NCI-H524 treated with DMSO at 0.1 percent for 48 hours (cell line): ENCODE measurements at places on chromosomes 4 and X.
A peak's percentile ranks its signal among the peaks of the same experiment; 100 is the strongest.

GRCh38 chr4:156958276-156959074, 13.1 kb downstream of the PDGFC start:
- no peak for DNase-seq

GRCh38 chrX:13891377-13892140, 74.7 kb upstream of the GPM6B start:
- DNase-seq = no peak

- no peak for DNase-seq
Observed at GRCh38 chr4:10622728-10623127, 61.8 kb downstream of the CLNK start.

- no peak for DNase-seq
Observed at GRCh38 chr4:5157791-5158770, 106.8 kb downstream of the STK32B start.

- DNase-seq = no peak
Observed at GRCh38 chrX:71239781-71240180, 14.2 kb downstream of the ZMYM3 start.

DNA sequence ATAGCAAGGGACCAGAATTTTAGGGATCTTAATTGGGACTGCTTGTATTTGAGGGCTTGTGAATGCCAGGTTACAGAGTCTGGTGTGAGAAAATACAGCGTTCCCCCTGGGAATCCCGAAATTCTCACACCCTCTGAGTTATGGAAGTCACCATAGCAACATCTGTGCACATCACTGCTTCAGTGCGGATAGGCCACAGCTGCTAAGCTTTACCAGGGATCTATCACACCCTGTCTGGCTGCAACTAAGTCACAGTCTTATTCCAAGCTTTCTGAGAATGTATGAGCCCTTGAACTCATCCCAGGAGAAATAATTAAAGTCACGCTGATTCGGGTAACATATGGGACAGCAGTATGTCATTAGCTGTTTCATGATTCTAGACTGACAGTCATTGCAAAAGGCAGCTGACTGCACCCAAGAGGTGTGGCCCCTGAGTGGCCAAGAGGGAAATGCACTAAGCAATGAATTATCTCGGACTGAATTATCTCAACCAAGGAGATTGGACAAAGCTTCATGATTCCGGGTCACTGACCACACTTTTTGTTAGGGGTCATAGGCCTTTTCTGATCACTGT, 46.7 kb upstream of the BTC start:
- DNase-seq = peak; percentile 2

DNA sequence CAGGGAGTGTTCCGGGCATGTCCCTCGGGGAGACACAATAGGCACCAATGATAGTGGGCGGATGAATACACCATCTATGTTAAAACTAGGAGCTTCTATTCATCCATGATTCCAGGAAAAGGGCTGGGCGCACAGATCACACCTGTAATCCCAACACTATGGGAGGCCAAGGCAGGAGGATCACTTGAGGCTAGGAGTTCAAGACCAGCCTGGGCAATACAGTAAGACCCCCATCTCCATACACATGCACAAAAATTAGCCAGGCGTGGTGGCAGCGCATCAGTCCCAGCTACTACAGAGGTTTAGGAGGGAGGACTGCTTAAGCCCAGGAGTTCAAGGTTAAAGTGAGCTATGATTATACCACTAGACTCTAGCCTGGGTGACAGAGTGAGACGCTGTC, 2.4 kb downstream of the NELFA start:
- no peak for DNase-seq

- no peak for DNase-seq
Observed at GRCh38 chrX:119539872-119540271, 25.3 kb downstream of the STEEP1 start.

GRCh38 chr4:124640022-124640730, 72.4 kb downstream of the ANKRD50 start:
- DNase-seq = no peak

DNA sequence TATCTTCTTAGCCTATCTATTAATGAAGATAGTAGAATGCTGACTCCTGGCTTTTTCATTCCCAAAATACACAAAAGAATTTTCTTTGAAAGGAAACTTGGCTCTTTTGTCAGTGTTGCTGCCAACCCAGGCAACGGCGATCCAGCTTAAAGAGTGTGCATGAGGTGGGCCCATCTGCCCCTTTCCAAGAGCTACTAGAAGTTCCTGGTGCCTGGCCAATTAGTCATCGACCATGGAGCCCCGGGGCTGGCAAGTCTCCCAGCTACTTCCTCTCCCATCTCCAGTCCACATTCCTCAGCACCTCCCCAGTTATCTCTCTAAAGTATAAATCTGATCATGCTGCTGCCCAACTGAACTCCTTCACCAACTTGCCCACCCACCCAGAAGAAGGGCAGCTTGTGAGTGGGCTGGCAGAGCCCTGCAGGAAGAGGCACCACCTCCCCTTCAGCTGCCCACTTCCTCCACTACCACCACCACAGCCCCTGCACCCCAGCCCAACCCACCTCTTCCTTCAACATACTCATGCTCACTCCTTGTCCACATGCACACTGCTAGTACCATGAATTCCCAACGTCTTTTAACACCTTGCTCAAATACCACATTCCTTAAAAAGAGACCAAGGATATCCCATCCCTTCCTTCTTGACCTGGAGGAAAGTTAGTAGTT, 158.2 kb upstream of the MAP3K15 start:
- no peak for DNase-seq

DNA sequence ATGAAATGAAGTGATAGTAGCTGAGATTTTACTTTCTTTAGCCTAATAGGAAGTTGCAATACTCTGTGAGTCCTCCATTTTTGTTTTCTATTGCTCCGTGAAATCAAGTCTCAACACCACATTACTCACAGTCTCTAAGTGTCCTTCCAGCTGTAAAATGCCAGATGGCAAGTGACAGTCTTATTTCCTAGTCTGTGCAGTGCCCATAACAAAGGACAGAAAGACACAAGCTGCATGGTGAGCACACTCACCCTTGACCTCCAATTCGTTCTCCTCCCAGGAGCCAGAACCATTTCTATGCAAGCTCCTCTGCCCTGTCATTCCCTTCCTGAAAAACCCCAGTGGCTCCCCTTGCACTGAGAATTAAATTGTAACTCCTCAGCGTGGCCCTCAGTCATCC, 101.6 kb downstream of the PARM1 start:
- DNase-seq = no peak

- no peak for DNase-seq
Observed at GRCh38 chr4:76208005-76208765, 5.4 kb downstream of the SCARB2 start.

DNA sequence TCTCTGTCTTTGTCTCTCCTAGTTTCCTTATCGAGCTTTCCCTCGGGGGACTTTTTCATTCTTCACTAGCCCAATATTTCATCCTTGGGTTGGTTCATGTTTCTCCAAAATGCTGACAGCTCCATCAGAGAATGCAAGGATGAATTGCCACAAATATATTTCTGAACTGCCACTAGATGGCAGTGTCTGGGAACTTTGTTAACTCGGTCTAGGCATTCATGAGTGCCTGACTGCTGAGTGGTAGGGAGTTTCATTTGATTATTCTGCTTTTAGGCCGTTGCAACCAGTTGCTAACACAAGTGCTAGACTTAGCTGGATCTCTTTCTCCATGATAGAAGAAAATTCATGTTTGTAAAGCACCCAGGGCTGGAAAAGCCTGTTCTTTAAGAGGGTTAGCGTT, 73.5 kb upstream of the RAP2C start:
- no peak for DNase-seq

DNA sequence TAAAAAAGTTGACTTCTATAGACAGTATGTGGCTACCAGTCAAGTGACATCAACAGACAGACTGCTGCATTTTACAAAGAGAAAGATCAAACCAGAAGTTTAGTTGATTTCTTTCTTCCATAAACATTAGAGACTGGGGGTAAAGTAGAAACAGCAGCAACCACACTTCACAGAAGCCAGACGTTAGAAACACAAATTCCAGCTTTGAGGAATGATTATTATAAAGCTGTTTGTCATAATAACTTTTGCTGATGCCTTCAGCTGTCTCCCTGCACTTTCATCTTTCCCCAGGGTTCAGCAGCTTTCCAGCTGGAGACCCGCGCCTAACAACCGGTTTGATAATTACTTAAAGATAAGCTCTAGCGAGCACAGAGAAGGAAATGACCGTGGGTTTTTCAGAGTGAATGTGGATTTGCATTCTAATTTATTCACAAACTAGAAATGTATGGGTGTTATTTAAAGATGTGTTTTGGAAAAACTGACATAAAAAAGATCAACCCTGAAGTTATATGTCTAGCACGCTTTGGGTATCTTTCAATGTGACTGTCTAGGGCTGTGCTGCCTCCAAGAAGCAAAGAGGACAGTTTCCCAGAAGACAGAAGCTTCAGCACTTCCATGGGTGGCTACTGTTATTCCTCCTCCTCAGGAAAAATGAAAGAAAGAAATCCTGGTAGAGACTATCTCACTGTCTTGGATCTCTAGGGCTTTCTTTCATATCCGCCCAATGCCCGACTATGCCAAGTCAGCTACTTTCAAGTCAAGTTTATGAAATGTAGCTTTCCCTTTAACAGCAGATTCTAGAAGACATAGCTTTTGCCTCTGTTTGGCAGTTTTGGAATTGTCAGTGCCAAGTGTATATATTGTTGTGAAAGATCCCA, 15.0 kb upstream of the ENAM start:
- DNase-seq = no peak

GRCh38 chr4:123522081-123522480, 125.5 kb downstream of the SPRY1 start:
- DNase-seq = no peak

GRCh38 chrX:139720136-139720535, 12.2 kb upstream of the MCF2 start:
- DNase-seq = no peak
